Epithelial cell of alveolus of lung (primary cell): ENCODE measurements at places on chromosomes 6 and 20. TPM values are rescaled to one million over a fixed set of nuclear protein-coding genes. Genes with fewer than 3 reads are reported as not detected.

OXT gene
- total RNA-seq, result not detected in 2 replicates

CDH4 gene
- total RNA-seq, result 7.4 and 21.2 TPM in 2 replicates

WFDC5 gene
- total RNA-seq, result not detected in 2 replicates

C6orf58 gene
- not detected in 2 replicates for total RNA-seq

SSTR4 gene
- total RNA-seq, result not detected in 2 replicates

PBX2 gene
- 40.1 and 40.2 TPM in 2 replicates for total RNA-seq

SIRPB1 gene
- 0.78 TPM in 1 of 2 replicates, not detected in the other for total RNA-seq

PIGU gene
- 13.0 and 15.5 TPM in 2 replicates for total RNA-seq

LRFN2 gene
- total RNA-seq, result not detected in 2 replicates

DACT2 gene
- total RNA-seq, result 0.39 TPM in 1 of 2 replicates, not detected in the other

SYTL3 gene
- total RNA-seq, result 1.3 and 1.4 TPM in 2 replicates

CD2AP gene
- 11.7 and 13.8 TPM in 2 replicates for total RNA-seq

HLA-DQB1 gene
- 0.13 and 0.32 TPM in 2 replicates for total RNA-seq

ELOVL2 gene
- total RNA-seq, result 0.16 and 2.1 TPM in 2 replicates

SNAP25 gene
- 6.6 and 28.2 TPM in 2 replicates for total RNA-seq

DLL1 gene
- 0.65 and 5.9 TPM in 2 replicates for total RNA-seq

EYS gene
- not detected in 2 replicates for total RNA-seq
